ENCODE measurements at places on chromosomes 5 and 9. TPM values are rescaled to one million over a fixed set of nuclear protein-coding genes. Genes with fewer than 3 reads are reported as not detected.

GRCh38 chr5:138725153-138725817 lies 27.9 kb upstream of the CTNNA1 start:
- DNase-seq, result no peak

- DNase-seq, result no peak
Measured at GRCh38 chr5:118921866-118922265, 66.5 kb downstream of the DTWD2 start.

GRCh38 chr5:87115839-87116364 lies 151.8 kb upstream of the RASA1 start:
- no peak for DNase-seq

- DNase-seq, result no peak
Measured at GRCh38 chr5:31469886-31470285, 62.0 kb downstream of the DROSHA start.

FOXD1 gene
- 0.82 TPM for total RNA-seq

DNA sequence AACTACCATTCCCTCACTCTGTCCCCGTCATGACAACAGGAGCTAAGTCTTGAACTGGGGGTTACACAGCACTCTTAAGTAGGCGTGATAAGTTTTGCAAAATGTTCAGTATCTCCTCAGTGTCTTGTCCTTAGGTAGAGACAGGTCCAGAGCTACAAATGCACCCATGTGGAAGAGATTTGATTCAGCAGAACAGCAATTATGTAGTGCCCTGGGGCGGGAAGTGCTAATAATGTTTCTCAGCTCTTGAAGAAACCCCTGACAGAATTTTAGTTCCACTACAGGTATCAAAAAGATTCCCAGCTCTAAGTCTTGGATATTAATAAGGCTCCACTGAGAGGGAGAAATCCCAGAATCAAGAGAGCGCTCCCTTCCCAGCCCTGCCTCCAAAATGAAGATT lies 49.6 kb downstream of the DCP2 start:
- DNase-seq, result no peak

- no peak for DNase-seq
Measured at GRCh38 chr5:88886746-88887341, 3.9 kb upstream of the MEF2C start.

DNA sequence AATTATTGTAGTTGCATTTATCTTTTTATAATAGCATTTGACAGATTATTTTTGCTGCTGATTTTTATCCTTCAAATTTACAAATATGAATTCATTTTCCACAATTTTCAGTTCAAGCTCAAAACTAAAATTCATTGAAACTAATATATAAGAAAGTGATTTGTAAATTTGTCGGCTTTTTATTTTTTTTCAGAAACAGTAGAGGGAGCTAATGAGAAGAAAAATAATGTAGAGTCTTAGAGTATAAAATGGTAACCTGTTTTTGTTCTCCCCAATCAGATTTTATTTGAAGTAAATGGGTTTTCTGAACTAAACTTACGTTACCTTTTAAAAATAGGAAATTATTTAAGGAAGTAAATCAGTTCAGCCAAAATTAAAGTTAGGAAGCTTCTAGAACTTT lies 19.2 kb downstream of the PRRC1 start:
- no peak for DNase-seq

DNA sequence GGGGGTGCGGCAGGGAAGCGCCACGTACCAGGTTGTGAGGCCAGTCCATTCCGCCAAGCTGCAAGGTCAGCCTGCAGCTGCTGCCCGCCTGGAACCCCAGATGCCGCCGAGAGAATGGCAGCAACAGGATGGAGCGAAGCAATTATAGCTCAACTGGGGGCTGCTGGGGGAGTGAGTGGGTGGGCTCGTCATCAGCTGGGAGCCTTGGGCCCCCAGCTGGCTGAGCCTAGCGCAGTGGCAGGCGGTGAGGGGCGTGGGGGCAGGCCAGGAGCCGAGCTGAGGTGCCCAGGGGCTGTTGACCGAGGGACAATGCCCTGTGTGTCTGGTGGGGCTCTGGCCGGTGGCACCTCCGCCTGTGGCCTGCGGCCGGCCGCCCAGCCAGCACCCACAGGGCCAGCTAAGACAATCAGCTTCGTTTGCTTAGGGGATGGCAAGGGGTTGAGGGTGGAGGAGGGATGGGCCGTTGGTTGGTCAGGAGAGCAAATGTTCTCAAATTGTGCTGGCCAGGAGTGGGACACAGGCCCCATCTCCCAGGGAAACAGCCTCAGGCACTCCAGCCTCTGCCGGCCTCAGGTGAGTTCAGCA lies at the start of gene IL17B:
Gene IL17B (minus strand): TSS at position 116 of the 585 bp plus-strand sequence. CDS start 67 bp downstream, at position 49.
- DNase-seq, result no peak
